GM19239 (cell line): ENCODE measurements at places on chromosomes 16 and 17.

GRCh38 chr17:17079761-17080160, 37.5 kb downstream of the MPRIP start:
- DNase-seq: no peak

DNA sequence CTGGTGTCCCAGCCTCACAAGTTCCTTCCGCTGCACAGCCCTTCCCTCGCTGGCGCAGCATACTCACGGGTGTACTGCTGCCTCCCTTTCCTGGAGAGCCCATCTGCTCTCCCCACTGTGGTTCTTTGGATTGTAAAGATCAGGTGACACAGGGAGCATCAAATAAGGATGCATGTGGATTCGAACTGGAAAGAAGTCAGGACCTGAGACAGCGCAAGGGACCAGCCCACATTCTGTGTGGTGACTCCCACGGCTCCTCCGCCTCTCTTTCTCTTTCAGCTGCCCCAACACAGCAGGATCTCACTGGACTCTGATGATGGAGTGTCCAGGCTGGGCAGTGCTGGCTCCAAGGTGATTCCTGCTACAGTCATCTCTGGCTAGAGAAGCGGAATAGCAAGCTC, 8.1 kb downstream of the LDAF1 start:
- no peak for DNase-seq

DNA sequence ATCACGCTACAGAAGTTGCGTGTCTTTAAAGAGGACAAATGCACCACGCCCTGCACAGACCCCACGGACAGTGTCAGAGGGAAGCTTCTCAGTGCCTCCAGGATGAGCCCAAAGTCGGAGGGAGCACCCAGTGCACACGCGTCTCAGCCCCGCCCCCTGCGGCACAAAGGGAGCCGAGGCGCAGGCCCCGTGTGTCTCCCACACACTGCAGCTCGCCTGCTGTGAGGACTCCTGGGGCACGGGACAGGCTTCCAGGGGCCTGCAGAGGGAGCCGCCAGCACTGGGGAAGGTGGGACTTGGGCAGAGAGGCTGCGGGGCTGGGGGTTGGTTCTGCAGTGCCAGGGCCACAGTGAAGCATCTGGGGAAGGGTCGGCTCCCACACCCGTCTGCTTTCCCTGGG, 77.4 kb downstream of the LMF1 start:
- no peak for DNase-seq

DNA sequence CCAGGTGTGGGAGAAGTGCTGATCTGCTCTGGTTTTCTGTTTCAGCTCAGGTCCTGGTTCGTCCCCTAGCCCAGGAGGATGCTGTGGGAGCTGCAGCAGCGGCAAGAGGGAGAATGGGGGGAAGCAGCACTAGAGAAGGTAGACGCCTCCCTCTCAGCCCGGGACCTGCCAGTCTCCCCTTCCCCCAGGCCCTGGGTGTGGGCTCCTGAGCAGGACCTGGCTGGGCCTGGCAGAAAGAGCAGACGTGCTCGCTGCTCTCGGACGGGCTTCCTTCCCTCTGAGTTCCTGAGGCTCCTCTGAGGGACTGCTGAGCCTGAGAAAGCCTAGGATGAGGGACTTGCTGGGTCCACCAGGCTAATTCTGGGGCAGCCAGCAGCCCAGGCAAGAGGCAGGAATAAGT, 3.1 kb downstream of the PRCD start:
- no peak for DNase-seq

- no peak for DNase-seq
Observed at GRCh38 chr17:35048685-35049379, 14.7 kb downstream of the RFFL start.

GRCh38 chr17:1040216-1040600, 43.3 kb downstream of the TIMM22 start:
- DNase-seq: no peak

DNA sequence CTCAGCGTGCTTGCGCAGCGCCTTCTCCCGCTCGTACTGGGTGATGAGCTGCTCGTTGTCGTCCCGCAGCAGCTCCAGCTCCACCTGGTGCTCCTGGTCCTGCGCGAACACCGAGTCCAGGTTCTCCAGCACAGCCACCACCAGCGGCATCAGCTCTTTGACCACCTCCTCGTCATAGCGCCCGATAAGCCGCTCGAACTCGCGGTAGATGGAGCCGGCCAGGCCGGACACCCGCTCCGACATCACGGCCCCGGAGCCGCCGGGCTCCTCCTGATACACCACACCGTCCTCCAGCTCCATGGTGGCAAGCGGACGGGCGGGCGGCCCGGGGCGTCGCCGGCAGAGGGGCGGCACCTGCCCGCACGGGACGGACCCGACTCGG, 320 bp downstream of the SPAG9 start:
- DNase-seq: peak; percentile 59

DNA sequence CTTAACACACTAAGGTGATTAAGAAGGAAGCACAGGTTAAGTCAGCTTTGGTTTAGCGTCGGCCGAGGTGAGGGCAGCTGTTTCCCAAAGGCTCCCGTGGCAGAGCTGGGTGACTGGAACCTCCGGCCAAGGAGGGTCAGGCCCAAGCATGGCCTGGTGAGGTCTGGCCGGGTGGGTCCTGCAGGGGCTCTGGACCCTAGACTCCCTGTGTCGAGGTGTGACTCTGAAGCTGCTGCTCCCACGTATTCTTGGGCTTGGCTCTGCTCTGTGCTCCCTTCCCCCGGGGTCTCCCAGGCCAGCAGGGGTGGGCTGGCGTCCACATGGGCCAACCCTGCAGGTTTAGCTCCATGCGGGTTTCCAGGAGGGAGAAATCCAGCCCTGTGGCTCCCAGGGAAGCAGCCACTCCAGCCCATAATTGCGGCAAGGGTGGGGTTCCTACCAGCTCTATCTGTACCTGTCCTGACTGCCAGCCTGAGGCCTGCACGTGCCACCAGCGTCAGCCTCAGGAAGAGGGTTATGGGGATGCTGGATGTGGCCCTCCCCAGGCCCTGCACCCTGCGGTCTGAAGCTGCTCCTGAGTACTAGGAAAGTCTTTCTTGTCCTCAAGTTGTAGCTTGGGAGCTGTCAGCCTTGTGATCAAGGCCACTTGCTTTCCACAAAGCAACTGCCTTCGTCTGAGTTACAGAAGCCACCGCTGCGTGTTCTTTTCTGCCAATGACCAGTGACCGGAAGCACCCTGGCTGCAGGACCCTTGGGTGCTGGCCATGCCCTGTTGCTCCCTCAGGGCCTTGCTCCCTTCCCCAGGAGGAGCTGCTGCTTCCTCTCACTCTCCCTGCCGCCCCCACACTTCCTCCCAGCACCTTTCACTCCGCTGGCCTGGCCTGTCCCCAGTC, 4.8 kb downstream of the CDK5R1 start:
- no peak for DNase-seq

DNA sequence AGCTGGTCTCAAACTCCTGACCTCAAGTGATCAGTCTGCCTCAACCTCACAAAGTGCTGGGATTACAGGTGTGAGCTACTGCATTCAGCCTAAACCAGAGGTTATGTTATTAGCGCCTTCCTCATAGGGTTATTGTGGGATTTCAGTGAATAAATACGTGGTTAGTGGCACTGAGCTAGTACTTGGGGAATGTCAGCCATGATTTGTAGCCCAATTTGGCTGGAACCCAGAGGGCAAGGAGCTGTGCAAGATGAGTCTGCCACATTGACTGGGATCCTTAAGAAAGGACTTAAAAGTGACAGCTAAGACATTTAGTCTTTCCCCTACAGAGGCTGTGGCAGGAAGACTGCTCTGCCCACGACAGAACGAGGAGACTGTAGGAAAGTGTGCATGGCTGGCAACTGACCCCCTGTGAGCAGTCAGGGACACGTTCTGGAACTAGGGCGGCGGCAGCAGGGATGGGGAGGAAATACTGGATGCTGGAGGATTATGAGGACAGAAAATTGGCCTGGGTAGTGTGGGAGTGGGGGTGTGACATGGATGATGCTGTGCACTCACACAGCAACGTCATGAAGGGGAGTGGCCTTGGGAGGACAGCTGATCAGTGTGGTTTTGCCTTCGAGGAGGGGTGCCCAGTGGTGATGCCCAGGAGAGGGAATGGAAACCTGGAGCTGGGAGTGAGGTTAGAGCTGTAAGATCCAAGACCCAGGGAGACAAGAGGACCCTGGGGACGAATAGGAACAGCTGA, 14.6 kb downstream of the ATP5PD start:
- no peak for DNase-seq

DNA sequence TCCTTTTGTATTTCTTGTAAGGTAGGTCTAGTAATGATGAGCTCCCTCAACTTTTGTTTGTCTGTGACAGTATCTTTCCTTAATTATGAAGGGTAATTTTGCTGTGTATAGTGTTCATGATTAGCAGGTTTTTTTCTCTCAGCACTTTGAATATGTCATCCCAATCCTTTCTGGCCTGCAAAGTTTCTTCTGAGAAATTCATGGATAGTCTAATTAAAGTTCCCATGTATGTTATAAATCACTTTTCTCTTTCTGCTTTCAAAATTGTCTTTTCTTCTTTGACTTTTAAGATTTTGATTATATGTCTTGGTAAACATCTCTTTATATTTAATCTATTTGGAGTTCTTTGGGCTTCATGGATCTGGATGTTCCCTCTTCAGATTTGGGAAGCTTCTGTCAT, 54.3 kb upstream of the ZKSCAN2 start:
- DNase-seq: no peak

DNA sequence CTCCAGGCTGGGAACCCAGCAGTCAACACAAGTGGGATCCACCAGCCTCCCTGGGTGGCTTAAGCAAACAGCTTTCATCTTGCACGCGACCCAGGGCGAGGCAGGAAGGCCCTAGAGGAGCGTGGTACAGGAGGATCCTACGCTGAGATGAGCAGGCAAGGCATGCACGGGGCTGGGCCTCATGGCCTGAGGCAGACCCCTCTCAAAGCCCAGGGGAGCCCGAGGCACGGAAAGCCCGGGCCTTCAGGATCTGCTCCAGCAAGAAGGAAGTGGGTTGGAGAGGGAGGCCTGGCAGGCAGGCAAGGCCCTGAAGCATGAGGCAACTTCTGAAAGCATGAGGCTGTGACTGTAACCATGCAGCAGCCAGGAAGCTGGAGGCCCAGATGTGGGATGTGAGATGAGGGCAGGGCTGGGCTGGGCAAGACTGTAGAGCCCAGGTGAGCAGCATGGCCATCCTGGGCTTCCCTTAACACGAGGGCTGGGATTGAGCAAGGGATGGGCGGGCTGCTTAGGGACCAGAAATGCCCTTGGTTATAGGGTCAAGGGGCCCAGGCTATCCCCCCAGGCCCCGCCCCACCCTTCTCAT, 338.7 kb downstream of the C16orf95 start:
- no peak for DNase-seq

- DNase-seq: no peak
Observed at GRCh38 chr16:66649636-66650205, 45.2 kb downstream of the CMTM3 start.

DNA sequence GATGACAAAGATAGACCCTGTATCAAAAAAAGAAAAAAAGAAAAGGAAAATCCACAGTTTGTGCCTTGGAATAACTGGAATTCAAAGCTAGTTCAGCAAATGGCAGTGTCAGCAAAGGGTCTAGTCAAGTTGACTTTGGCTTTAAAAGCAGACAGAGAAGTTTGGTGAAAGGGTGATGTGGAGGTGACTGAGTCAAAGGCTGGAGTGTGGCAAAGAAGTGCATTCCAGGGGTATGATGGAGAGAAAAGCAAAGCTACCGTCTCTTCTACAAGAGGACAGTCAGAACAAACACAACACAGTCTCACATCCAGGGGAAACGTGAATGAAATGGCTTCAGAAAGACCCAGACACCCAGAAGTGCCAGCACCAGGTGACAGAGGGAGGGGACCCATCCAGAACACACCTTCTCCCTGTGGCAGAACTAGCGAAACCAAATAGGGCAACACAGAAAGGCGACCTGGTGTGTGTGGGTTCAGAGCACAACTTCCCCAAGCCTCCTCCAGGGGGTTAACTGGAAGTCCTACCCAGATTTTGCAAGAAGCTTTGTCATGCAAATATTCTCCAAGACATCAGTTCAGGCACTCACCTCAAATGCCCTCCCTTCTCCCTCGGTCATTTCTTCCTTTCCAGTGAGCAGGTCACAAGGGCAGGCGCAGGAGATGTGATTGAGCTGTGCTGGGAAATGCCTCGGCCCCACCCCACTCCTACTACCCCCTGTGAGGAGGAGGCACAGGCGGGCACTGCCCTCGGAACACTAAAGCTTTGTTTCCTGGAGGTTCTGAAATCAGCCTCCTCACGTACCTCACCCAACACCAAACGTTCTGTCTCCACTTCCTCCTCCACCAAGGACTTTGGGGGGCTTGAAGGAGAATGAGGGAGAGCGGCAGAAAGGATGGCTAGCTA, 481.9 kb downstream of the SOX9 start:
- DNase-seq: no peak

DNA sequence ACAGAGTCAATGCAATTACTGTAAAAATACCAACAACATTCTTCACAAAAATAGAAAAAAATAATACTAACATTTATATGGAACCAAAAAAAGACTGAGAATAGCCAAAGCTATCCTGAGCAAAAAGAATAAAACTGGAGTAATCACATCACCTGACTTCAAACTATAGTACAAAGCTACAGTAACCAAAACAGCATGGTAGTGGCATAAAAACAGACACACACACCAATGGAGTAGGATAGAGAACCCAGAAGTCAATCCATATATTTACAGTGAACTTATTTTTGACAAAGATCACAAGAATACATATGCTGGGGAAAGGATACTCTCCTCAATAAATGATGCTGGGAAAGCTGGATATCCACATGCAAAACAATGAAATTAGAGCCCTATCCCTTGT, 84.2 kb downstream of the CEP112 start:
- no peak for DNase-seq
